Activated naive CD4-positive, alpha-beta T cell treated with anti-CD3 and anti-CD28 coated beads, Interleukin-2, amount 50 U/mL, for 72 hours (primary cell): ENCODE measurements at places on chromosomes 7 and 10.

GRCh38 chr10:133537546-133538545 lies 10.7 kb downstream of the CYP2E1 start:
- DNase-seq, result no peak

DNA sequence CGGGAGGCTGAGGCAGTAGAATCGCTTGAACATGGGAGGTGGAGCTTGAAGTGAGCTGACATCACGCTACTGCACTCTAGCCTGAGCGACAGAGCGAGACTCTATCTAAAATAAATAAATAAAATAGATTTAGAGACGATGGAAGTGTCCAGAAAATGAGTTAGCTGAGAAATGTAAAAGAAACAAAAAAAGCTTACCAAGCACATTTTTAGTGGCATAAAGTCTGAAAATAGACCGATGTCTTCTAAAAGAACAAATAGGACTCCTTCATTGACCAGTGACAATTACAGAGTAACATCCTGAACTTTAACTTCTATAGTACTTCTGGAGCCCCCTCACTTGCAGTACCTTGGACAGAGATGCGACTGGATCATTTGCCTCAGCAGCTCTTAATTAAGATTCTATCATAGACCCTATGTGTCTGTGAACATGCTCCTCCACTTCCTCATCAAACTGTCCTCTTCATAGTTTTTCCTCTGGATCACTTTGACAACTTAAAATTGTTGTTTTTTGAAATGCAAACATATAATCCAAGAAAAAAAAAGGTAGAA lies 25.2 kb upstream of the SRPK2 start:
- DNase-seq, result no peak

DNA sequence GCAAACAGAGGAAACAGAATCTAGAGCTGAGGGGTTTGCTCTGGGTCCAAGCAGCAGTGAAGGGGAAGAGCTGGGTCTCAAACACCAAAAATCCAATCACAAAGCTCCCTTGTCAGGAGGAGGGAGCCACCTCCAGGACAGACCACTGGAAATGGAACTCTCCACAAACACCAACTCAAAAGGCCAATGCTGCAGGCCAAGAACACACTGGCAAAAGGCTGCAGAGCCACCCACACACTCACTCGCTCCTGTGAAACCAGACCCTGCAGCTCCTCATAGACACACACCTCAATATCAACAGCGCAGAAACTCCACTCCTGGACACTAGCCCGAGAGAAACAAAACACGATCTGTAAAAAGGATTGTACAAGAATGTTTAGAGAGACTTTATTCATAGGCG lies 213.5 kb downstream of the PTPRN2 start:
- DNase-seq, result no peak

DNA sequence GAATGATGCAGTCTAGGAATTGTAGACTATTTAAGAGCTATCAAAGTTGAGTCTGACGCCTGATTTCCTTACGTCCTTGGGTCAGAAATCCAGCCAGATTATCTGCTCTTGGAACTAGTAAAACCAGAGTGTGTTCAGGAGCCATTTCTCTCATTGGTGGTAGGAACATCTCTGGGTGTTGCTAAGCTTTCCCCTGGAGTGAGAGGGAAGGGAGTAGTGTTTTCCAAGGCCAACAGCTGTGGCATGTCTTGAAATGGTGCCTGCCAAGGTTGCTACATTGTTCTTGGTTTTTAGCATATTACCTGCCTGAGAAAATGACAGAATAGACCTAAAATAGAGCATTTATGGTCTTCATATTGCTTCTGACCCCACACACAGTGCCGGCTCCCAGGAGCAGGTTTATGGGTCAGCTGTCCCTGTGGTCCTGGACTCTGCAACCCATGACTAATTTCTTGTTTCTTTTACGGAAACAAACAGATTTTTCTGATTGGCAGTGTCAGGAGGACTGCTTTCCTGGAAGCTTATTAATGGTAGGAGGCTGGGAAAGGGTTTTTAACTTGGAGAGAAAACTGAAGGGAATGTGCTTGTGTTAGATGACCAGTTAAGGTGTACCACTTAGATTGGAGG lies 17.5 kb downstream of the GBF1 start:
- no peak for DNase-seq

DNA sequence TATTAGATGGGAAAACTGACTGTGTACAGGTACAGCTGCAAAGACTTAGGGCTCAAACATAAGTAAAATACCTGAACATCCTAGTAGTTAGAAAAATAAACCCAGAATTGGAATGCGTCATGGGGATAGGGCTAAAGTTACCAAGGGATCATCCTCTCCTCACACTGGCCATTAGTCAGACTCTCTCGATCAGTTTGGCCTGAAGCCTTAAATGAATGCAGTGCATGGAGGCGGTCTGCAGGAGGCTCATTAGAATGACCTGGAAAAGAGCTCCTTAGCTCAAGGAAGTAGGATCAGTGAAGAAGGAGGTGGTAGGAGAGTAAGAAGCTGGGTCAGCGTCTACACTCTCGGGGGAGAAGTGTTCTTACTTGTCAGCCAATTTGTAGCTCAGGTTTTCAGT lies 35.3 kb downstream of the DENND2A start:
- no peak for DNase-seq

- DNase-seq, result no peak
Measured at GRCh38 chr7:76315364-76315763, 12.9 kb downstream of the HSPB1 start.

- no peak for DNase-seq
Measured at GRCh38 chr10:61024151-61024855, 80.3 kb upstream of the RHOBTB1 start.

DNA sequence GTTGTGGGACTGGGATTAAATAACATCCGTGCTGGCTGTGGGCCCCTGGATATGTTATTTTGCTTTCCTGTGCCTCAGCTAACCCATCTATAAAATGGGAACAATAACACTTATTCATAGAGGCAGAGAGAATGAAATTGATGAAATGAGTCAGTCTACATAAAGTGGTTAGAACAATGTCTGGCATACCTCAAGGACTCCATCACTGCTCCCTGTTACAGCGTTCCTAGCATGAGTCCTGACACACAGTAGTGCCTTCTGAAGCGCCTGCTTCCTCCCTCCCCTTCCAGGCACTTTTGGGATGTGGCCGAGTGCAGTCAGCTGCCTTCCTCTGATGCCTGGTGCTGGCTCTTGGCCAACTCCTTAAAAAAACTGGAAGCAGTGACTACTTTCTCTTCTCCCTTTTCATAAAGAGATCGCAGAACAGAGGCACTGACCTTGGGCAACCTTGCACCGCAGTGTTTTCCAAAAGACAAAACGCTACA lies 108.4 kb upstream of the ZMIZ1 start:
- no peak for DNase-seq

GRCh38 chr7:2465928-2466327 lies 10.3 kb downstream of the GRIFIN start:
- no peak for DNase-seq

DNA sequence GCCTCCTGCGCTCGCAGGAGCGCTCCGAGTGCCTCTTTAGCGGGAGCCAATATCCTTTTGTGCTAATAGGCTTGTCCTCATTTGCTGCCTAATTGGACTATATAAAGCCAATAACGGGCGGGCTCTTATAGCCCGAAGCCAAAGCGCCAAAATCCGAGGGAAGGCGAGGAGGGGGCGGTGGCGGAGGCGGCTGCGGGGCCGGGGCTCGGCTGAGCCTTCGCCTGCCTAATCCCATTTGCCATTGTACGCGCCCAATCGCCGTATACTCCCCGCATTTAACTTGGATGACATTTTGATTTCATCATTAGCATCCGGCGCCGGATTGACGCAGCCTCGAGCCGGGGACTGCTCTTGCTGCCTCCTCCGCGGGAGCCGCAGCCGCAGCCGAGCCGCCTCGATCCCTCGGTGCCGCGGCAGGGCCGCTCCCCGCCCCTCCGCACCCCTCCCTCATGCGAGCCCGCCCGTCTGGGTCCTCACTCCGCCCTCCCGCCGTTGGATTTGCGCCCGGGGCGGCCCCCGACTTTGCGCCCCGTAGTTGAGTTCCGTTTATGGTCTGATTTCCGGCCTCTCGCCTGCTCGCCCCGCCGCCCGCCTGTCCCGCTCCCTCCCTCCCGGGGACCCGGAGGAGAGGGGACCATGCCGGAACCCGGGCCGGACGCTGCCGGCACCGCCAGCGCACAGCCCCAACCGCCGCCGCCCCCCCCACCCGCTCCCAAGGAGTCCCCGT lies at the start of gene HMX3:
Gene HMX3 (plus strand): TSS at position 556 of the 727 bp plus-strand sequence. CDS start 81 bp downstream, at position 637.
- peak; percentile 46 for DNase-seq

- DNase-seq, result no peak
Measured at GRCh38 chr7:85851571-85852193, 664.8 kb upstream of the SEMA3D start.

- DNase-seq, result no peak
Measured at GRCh38 chr10:88528806-88529570, 54.1 kb downstream of the RNLS start.

GRCh38 chr10:78557433-78557925 lies 511.3 kb upstream of the ZMIZ1 start:
- no peak for DNase-seq

GRCh38 chr10:500876-501275 lies 188.6 kb downstream of the DIP2C start:
- DNase-seq, result no peak

GRCh38 chr10:17144032-17144431 lies 14.4 kb upstream of the CUBN start:
- no peak for DNase-seq

DNA sequence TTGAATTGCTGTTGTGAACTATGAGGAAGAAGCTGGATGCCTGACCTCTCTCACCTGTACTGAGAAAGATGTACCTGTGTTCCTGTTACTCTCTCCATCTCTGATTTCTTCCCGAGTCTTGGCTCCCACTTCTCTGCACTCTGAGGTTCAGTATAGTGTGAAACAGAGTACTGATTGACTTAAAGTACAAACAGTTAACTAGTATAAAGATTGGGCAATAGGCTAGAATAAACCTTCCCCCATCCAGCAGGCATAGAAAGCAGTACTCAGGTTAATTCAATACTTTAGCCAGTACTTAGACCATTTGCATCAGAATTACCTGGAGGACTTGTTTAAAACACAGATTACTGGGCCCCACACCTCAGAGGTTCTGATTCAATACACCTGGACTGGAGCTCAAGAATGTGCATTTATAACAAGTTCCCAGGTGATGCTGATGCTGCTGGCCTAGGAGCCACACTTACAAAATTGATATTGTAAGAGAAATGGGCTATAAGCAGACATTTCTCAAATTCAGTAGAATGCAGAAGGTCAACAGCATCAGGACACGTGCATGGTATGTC lies 51.6 kb downstream of the ANK3 start:
- DNase-seq, result no peak

GRCh38 chr7:73307436-73307835 lies 1.2 kb downstream of the NSUN5 start:
- no peak for DNase-seq

DNA sequence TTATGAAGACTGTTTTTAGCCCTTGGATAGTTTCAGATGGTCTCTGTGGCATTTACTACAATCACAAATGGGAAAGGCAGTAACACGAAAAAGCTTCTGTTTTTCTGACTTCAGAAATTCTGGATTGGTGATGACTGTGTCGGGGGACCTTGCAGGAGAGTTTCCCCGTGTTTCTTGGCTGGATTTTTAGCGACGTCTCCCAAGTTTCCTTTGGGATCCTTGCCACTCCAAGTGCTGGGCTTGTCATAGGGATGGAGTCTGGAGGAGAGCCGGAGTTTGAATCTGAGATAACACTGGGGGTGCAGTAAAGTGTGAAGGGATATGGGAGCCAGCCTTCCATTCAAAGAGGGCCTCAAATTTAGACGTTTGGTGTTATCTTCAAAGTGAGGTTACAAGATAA lies 179.0 kb downstream of the SNX10 start:
- no peak for DNase-seq

- no peak for DNase-seq
Measured at GRCh38 chr10:11871466-11871865, 48.3 kb downstream of the PROSER2 start.

GRCh38 chr10:114754445-114755320 lies 66.9 kb upstream of the FHIP2A start:
- no peak for DNase-seq

GRCh38 chr10:75717126-75717916 lies 285.9 kb downstream of the LRMDA start:
- no peak for DNase-seq

GRCh38 chr7:10632712-10633111 lies 341.0 kb upstream of the PHF14 start:
- no peak for DNase-seq

DNA sequence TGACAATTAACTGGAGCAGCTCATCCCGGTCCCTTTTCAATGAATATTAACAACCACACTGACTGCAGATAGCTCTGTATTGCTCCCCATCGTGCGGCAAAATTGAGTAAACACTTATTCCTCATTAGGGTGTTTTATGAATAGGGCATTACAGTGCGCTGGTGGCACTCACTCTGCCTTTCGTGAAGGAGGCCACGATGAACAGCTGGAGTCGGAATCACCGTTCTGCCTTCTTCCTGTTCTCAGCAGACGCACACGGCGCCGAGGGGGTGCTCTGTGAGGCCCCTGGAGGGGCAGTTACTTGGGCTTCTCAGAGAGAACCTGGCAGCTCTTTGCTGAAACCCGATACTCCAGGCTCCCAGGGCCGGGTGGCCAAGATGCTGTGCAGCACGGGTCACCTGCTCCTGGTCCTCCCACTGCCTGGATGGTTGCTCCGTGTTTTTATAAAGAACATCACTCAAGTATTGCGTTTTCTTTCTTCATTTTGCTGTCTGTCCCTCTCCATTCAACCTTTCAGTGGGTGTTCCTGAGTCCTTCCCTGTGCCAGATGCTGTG lies 241.9 kb downstream of the GLRX3 start:
- DNase-seq, result no peak

- DNase-seq, result no peak
Measured at GRCh38 chr7:93175219-93175618, 27.0 kb upstream of the SAMD9L start.

DNA sequence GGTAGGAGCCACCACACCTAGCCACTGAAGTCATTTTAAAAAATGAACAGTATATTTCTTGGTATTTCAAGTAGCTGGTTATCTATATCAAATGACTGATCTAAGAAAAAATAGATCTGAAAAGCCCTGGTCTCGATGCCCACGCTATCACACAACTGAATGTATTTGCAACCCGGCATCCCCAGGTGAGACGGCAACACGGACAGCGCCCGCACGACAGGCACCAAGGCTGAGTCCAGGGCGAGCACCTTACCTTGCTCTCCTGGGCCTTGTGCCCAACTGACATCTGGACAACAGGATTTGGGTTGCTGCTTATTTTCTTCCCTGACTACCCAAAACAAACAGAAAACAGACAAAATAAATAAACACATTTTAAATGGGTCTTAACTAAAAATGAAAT lies 44.8 kb upstream of the NCAPG2 start:
- no peak for DNase-seq

- DNase-seq, result no peak
Measured at GRCh38 chr7:42156291-42156865, 80.6 kb downstream of the GLI3 start.

- DNase-seq, result no peak
Measured at GRCh38 chr7:131040467-131040932, 287.2 kb upstream of the MKLN1 start.

GRCh38 chr10:35778306-35778705 lies 136.2 kb upstream of the FZD8 start:
- DNase-seq, result no peak

- DNase-seq, result no peak
Measured at GRCh38 chr7:130938661-130939060, 204.7 kb upstream of the KLF14 start.
